ENCODE measurements at places on chromosomes 6 and 20.
A peak's percentile ranks its signal among the peaks of the same experiment; 100 is the strongest.

GRCh38 chr6:132598473-132598872, 8.9 kb upstream of the TAAR5 start:
- no peak for DNase-seq

- DNase-seq = no peak
Observed at GRCh38 chr6:140175486-140175885, 801.0 kb upstream of the CITED2 start.

GRCh38 chr20:46334303-46334904, 26.1 kb upstream of the CDH22 start:
- DNase-seq = no peak

GRCh38 chr6:136510299-136510698, 39.9 kb downstream of the MAP7 start:
- no peak for DNase-seq

GRCh38 chr6:30570263-30570662, 979 bp upstream of the ABCF1 start:
- no peak for DNase-seq

GRCh38 chr6:30168741-30169140, 5.4 kb downstream of the TRIM15 start:
- no peak for DNase-seq

DNA sequence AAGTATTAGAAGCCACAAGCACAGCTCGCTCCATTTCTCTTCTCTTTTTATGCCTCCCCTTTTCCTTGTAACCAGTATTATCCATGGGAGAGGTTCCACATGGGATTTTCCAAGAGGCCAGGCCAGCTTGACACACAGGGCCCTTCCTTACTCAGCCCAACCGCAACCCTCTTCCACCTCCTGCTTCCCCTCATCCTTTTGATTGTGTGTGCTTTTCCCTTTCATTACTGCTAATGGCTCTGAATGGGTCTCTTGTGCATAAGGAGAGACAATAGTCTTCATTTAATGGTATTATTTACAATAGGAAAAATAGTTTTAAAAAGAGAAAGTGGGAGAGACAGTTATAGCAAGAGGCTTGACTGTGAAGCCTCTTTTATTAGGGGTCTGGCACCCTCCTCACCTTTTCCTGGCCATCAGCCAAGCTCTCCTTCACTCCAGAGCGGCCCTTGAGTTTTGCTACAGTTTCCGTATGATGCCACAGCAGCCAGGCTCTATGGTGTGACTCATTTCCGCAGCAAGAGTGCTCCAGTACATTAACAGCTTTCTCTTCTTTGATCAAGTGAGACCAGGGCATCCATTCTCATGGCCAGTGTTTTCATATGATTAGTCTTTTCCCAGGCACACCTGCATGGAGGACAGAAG, 579.5 kb downstream of the TFAP2B start:
- DNase-seq = no peak

GRCh38 chr20:5656126-5656525, 94.1 kb upstream of the SHLD1 start:
- no peak for DNase-seq

- DNase-seq = peak; percentile 80
Observed at GRCh38 chr6:16759646-16760515, 1.4 kb downstream of the ATXN1 start.

GRCh38 chr6:42013134-42013516, 37.2 kb upstream of the TAF8 start:
- no peak for DNase-seq

GRCh38 chr6:170129691-170130171, 161.1 kb downstream of the DLL1 start:
- no peak for DNase-seq

GRCh38 chr6:105838171-105838570, 248.0 kb upstream of the PRDM1 start:
- no peak for DNase-seq

GRCh38 chr20:17059465-17059864, 167.4 kb upstream of the PCSK2 start:
- no peak for DNase-seq

- no peak for DNase-seq
Observed at GRCh38 chr20:50245498-50246366, 55.1 kb downstream of the CEBPB start.

GRCh38 chr6:24795106-24795505, 3.6 kb downstream of the ARMH2 start:
- DNase-seq = no peak

DNA sequence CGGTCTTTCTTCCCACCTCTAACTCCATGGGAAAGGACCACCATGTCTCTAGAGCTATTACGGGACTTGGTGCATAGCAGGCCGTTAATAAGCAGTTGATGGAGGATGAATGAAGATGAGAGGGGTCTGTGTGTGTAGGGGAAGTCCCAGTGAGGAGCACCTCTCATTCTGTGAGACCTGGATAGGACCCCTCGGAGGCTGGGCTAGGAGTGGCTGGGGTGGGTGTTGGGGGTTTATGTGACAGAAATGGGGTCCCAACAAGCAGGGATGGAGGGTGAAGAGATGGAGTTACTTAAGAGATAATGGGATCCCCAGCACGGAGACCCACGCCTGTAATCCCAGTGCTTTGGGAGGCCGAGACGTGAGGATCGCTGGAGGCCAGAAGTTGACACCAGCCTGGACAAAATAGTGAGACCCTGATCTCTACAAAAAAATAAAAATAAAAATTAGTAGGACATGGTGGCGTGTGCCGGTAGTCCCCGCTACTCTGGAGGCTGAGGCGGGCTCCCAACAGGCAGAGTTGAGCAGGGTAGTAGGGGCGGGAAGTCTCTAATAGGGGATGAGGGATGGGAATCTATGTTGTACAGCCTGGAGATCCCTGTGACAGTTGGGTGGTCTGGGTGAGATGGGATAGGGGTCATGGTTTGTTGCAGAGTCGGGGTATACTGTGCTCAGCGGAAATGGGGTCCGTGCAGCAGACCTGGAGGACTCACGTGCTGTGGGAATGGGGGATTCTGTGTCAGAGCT, 677 bp upstream of the ZNF341 start:
- no peak for DNase-seq

DNA sequence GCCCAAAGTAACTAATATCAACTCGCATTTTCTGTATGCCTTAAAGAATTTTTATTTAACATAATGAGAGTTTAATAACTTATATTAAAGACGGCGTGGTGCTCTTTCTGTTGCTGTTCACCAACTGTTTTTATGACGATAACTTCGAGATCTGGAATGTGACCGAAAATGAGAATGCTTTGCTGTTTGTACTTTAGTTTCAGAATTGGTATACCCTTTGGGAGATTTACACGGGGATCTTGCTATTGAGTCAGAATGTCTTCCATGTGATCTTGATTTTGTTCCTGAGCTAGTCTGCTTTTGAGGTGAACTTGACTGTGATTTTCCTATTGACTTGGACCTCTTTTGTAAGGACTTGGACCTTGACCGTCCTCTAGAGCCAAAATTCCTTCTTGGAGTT, 17.9 kb downstream of the PNRC1 start:
- no peak for DNase-seq

DNA sequence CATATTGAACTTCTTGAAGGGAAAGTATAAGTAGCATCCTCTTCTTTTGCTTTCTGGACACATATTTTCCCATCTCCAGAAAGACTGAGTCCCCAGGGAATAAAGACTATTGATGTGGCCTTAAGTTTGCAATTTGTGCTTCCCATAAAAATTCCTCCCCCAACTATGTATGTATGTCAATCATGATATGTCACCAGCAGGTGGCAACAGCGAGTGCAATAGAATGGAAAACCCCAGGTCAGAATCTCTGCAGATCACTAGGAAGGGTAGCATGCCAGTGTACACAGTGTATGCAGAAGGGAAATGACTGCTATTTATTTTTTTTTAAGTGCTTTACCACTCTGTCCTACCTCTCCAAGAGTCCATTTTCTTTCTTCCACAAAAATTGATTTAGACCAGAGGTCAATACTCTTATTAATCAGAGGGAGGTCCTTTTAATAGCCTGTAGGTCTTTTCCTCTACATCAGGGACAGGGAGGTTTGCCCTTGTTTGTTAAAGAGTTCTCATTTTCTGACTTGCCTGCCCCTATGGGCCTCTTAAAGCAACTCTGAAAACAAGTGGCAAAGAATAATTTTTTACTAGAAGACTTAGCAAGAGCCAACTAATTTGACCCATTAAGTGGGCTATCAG, 61.4 kb downstream of the BMP2 start:
- peak; percentile 4 for DNase-seq

DNA sequence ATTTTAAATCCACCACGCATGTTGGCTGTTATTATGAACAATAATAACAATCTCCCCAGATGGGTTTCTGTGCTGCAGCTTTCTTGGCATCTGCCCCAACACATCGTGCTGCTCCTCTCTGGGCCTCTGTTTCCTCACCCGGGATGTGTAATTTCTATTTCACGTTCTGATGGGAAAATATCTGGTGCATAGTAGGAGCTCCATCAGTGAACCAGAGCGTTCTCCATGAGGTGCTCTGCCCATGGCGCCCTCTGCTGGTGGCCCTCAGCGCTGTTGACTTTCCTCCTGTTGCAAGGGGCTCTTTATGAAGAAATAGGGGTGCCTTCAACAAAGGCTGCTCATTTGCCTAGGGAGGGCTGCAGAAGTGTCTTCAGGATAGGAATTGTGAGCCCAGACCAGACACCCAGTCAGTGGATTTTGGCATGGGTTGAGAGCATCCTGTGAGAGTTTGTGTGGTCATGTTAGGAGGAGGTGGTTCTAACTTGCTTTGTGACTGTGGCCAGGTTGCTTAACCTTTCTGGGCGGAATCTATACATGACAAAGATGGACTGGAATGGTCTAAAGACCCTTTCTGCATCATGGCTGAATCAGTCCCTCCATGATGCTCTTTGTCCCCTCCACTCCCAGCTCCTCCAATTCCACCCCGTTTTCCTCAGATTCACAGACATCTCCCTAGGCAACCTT, 8.1 kb downstream of the SCRT2 start:
- peak; percentile 67 for DNase-seq

DNA sequence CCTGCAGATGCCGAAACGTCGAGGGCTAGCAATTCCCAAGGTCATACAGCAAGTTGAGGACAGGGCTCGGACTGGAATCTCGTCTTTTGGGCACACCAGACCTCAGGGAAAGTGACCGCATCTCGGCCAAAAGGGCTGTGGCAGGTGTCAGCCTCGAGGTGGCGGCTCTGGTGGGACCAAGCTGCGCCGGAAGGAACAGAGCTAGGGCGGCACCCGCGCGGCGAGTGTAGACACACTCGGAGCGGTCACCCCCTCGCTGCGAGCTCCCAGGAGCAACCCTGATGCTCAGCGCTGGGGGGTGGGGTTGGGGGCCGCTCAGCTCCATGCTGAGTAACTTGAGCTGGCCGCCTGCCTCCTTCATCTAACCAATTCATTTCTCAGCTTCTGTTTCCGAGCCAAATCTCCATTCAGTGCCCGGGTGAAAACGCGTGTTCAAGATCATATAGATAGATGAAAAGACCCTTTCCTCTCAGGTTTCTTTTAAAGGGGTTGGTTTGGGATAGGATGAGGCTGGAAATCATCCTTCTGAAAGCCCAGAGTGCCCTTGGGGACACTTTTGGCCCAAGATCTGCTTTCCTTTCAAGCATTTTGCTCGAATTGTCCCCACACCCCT, 2.2 kb upstream of the TUBB2B start:
- DNase-seq = peak; percentile 47

DNA sequence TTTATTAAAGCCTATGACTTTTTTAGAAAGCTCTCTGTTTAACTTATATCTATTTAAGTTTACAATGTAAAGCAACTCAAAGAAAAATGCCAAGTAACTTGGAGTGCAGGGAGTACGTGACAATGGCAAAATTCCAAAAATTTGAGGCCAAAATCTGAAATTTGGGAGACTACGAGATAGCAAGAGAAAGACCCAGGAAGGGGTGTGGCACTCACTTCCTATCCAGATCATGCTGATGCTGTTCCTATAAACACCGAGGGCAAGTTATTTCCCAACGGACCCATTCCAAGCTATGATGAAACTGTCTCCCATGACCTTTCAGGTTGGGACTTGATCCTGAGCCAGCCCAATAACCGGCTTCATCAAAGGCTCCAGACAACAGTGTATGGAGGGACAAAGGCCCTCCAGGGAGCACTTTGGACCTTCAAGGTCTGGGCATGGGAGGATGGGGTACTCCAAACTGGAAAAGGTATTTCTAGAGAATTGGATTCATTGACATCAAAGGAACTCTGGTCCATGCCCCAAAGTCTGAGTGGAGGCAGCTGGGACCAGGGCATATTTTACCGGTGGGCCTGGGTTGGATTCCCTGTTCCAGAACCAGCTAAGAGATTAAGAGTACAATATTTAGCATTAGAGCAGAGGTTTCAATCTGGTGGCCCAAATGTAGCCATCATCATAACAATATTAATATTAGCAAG, 15.7 kb upstream of the SLC13A3 start:
- DNase-seq = no peak

GRCh38 chr6:53413326-53413725, 64.6 kb upstream of the ELOVL5 start:
- DNase-seq = no peak

DNA sequence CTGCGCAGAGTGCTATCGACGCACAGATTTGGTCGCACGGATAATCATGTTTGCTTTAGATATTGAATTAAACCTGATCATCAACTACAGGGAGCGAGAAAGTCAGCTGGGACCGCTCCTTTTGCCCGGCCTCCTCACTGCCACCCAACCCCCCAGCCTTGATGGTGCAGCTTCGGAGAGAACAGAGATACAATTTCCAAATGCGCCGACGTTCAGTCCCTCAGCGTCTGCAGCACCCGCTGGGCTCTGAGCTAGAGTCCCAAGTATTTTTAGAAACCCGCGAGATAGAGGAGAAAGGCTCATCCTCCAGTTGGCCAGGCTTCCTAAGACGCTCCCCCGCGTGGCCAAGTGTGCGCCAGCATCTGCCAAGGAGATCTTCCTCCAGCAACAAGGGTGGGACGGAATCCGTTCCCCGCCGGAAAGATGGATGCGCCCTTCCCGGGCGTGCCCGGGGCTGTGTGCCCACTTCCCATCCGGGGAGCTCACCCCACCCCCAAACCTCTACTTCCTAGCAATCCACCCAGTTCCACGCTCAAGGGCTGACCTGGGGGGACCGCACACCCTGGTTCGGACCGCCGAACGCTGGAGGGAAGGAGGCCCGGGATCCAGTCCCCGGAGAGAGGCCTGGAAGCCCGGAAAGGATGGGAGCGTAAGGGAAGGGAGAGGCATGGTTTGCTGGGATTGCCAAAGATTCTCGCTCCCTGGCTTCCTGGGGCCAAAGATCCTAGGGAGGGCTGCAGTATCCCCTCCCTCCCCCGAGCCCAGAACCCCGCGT, 4.1 kb downstream of the NKX2-2 start:
- DNase-seq = no peak

DNA sequence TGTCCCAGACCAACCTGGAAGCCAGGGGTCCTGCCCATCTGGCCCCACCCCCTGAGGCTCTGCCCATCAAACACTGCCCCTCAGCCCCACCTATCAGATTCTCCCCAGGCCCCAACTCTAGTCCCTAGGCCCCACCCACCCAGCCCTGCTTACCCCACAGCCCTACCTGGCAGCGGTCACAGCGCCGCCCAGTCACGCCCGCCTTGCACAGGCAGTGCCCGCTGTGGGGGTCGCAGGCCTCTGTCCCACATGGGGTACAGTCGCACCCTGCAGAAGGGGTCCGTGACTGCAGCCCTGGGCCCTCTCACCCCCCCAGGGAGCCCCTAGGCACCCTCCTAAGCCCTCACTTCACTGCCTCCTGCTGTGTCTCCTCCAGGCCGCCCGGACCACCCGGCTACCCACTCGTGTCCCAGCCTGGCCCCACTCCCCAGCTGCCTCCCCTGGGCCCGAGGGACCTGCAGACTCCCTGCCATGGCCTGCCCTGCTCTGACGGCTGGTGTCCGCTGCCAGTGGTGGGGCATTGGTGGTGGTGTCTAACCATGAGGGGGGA, 19.8 kb downstream of the ADRM1 start:
- no peak for DNase-seq

- no peak for DNase-seq
Observed at GRCh38 chr6:125231133-125231532, 70.6 kb downstream of the HDDC2 start.

- peak; percentile 64 for DNase-seq
Observed at GRCh38 chr6:26613689-26614683, 17.2 kb downstream of the ABT1 start.

All from CD4-positive, alpha-beta T cell treated with Interleukin-17A for 4 hours (primary cell).